ENCODE measurements at places on chromosomes 12 and 14.

DNA sequence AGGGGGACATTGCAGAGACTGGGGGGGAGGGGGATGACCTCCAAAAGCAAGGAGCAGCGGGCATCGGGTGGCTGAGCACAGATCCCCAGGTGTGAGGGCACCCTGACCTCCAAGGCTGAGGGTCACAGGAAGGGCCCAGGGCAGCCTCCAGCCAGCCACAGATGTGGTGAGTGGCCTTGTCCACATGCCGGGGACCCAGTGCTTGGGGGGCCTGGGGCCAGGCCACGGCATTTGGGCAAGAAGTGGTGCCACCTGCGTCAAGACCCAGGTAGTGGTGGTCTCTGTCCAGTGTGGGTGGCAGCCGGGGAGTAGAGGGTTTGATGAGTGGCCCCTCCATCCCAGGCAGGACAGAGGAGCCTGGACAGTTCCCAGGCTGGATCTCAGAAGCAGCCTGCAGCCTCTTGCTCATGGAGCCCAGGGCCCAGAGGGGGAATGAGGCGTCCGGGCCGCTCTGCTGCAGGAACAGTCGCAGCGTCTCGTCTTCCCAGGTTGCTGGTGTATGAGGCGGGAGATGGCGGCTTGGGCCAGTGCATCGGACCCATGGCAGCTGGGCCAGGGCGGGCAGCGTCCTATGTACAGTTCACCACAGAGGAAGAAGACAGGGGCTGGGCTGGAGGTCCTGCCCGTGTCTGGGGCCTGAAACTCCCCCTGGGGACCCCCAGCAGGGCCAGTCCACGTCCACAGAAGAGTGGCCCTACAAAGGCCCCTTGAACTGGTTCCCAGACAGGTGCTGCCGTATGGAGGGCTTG lies 33.5 kb downstream of the CCNK start:
- DNase-seq, result no peak

GRCh38 chr14:70827752-70828151 lies 18.4 kb upstream of the MAP3K9 start:
- no peak for DNase-seq

DNA sequence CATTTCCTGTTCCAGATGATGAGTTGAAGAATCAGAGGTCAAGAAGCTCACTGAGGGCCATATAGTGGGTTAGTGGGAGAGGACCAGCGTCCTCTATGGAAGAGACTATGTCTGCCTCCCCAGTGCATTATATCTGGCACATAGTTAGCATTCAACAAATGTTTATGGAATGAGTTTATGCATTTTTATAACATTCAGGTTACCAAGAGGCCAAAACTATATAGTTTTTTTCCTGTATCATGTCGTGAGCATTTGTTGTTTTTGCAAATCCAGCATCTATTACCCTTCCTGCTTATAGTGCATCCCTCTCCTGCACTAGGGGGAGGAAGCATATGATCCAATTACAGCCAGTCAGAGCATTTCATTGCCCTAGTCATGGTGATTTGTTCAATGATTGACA lies 60.6 kb downstream of the SUDS3 start:
- DNase-seq, result no peak

DNA sequence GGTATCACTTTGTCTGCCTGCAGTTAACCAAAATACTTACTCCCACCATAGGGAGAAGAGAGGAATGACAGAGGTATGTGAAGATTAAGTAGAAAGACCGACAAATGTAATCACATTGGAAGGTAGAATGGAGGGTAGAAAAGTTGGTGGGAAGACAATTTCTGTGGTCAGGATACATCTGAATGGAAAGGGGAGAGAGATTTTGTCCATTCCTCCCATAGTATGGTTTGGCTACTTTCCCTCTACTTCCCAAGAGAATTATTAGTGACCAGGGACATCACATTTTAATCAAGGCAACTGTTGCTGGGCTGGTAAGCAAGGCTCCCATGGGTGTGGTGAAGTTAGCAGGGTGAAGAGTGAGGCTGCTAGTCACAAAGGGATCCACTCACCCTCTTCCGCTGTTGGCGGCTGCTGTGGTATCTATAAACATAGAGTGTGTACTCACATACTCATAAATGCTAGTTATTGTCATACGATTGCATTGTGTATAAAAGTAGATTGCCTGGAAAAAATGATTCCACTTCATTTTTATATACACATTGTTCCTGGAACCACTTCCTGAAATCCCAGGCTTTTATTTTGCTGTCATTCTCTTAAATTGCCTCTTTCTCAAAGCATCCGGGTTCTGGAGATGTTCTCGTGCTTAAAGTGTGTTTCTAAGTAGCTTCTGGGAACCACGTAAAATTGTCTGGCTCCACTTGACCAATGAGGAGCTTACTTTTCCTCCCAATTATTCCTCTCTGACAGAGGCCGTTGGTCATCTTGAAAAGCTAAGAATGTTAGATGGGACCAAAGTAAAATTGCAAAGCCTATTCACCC lies 413.1 kb downstream of the ZFP36L1 start:
- no peak for DNase-seq

DNA sequence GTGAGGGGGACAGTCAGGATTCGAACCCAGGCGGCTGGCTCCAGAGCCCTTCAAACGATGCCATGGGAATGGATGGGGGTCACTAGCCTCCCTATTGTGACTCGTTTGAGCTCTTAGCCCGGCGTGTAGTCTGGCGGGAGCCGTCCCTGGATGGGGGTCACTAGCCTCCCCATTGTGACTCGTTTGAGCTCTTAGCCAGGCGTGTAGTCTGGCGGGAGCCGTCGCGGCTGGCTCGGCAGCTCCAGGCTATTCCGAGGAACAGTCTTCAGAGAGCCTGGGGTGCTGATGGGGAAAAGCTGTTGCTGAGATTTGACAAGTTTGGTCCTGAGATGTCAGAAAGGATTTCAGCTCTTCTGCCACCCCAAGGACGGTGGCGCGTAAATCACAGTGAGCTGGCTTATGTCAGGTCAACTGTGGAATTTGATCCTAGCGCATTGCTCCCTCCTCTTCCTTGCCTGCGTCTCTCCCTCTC lies 58.3 kb downstream of the CALM1 start:
- no peak for DNase-seq

DNA sequence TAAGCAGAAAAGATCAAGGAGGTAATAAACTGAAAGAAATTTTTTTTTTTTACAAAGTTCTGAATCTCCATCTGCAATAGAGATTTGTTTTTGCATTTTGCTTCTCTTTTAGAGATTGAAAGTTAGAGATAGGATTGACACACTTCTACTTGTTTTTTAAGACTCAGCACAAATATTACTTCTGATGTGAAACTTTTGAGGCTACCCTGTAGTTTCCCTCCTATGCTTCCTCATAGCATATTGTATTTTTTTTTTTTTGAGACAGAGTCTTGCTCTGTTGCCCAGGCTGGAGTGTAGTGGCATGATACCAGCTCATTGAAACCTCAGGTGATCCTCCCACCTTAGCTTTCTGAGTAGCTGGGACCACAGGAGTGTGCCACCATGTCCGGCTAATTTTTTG lies 32.1 kb upstream of the SGPP1 start:
- DNase-seq, result no peak

DNA sequence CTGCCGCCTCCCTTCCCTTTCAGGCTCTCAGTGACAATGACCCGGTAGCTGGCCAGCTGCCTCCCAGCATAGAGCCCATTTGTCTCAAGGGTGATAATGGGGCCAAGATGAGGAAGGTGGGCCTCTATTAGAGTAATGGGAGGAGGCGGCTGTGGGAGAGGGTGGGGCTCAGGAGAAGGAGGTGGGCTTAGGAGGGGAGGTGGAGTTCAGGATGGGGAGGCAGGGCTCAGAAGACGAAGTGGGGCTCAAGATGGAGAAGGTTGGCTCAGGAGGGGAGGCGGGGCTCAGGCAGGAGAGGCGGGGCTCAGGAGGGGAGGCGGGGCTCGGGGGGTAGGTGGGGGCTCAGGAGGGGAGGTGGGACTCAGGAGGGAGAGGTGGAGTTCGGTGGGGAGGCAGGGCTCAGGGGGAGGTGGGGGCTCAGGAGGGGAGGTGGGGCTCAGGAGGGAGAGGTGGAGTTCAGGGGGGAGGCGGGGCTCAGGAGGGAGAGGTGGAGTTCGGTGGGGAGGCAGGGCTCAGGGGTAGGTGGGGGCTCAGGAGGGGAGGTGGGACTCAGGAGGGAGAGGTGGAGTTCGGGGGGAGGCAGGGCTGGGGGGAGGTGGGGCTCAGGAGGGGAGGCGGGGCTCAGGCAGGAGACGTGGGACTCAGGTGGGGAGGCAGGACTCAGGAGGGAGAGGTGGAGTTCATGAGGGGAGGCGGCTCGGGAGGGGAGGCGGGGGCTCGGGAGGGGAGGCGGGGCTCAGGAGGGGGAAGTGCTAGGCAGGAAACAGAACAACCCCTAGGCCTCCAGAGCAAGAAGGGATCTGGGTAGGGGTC lies 36.8 kb downstream of the IQSEC3 start:
- DNase-seq, result no peak

GRCh38 chr12:100986595-100987547 lies 192.3 kb downstream of the ANO4 start:
- DNase-seq, result no peak

- peak; percentile 93 for DNase-seq
Measured at GRCh38 chr12:57127726-57128518, at the start of gene LRP1. Gene LRP1 (plus strand): TSS chr12:57128483. CDS start chr12:57128965, 482 bp downstream.

GRCh38 chr12:3531496-3531895 lies 40.5 kb downstream of the PRMT8 start:
- DNase-seq, result no peak

Data from left hindlimb (tissue), 1 donor.